CD4-positive, CD25-positive, alpha-beta regulatory T cell (primary cell): ENCODE measurements at places on chromosomes 7 and 10.
A peak's percentile ranks its signal among the peaks of the same experiment; 100 is the strongest.

DNA sequence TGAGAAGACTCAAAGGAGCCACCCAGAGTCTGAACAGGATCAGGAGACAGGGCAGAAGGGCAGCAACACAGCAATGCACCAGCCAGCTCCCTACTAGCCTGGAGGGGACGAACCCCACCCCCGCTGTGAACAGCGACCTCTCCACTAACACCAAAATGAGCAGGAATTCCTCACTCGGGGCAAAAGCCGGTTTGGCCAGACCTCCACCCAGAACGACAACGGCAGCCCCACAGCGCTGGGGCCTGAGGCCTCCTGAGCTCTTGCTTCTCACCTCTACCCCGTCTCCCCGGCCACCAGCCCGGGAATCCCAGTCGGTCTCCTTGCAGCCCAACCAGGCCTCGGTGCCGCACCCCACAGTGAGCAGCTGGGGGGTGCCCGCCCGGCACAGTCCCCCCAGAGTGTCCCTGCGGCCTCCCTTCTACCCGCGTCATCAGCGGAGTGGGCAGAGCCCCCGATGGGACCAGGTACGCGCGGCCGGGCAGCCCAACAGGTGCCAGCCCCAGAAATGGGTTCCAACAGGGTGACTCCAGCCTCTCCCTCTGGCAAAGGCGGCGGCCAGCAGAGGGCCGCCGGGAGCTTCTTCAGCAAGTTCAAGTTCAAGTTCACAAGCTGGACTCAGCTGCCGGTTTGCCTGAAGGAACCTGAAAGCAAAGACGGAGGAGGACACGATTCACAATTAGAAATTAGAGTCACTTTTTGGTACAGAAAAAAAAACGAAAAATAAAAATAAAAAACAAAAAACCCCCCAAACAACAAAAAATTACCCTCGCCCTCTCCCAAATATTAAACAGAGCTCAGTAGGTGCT is 129.0 kb downstream of the MARCHF5 start:
- DNase-seq, result no peak

- DNase-seq, result no peak
Observed at GRCh38 chr10:60992636-60993035, 48.7 kb upstream of the RHOBTB1 start.

- no peak for DNase-seq
Observed at GRCh38 chr10:62083412-62084267, 182.1 kb downstream of the ARID5B start.

DNA sequence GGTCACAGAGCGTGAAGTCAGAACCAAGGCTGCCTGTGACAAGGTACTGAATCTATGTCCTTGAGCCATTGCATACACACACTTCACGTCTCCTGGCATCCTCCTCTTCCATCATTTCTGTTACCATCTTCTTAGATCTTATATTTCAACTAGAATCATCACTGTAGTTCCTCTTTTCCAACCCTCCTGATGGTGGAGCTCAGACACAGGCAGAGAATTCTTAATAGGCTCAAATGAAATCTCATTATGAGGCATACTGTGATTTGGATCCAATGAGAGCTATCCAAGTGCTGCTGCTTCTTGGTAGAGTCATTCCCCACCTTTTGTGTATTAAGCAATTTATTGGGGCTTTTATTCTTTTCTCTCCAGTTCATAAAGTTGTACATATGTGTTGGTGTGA is 113.2 kb downstream of the CALCR start:
- DNase-seq, result no peak

DNA sequence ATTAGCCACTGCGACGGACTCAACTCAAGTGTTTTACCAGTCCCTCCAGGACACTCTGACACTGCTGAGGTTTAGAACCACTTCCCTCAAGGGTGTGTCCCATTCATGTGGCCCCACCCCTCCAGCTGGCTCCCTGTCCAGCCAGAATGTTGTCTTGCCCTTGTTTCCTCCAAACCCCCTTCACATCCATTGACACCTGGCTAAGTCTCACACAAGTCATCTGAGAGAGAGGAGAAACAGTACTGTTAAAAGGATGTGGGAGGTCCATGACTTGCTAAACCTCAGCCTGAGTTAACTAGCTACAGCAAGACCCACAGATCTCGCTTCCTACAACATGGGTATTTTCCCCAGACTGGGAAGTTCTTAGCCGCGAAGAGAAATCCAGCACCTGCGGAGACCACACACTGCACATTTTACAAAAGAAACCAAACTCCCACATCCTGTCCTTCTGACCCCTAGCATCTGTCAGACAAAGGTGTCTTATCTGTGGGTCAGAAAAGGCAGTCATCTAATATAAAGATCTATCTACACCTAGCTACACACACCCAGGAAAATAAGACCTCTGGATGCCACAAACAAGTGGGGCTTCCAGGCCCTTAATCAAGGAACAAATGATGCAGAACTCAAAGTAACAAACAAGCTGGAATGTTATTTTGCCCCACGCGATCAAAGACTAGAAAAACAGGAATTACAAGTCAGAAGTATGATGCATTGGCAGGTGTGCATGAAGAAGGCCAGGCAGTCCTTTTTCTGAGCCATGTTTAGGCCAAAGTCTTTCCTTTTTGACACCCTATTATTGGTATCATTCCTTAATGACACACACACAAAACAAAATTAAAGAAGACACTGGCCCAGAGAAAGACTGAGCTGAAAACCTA is 13.9 kb downstream of the OSBPL3 start:
- DNase-seq, result no peak

GRCh38 chr10:80664071-80664680 is 126.5 kb downstream of the SH2D4B start:
- peak; percentile 6 for DNase-seq
